ENCODE measurements at places on chromosomes 1 and 21. TPM values are rescaled to one million over a fixed set of nuclear protein-coding genes. Genes with fewer than 3 reads are reported as not detected.

The SLC25A44 gene
- 30.8 TPM for total RNA-seq

The HNRNPR gene
- 199 TPM for total RNA-seq

The TNFRSF1B gene
- total RNA-seq = 174 TPM

The PIAS3 gene
- total RNA-seq = 16.7 TPM

DNA sequence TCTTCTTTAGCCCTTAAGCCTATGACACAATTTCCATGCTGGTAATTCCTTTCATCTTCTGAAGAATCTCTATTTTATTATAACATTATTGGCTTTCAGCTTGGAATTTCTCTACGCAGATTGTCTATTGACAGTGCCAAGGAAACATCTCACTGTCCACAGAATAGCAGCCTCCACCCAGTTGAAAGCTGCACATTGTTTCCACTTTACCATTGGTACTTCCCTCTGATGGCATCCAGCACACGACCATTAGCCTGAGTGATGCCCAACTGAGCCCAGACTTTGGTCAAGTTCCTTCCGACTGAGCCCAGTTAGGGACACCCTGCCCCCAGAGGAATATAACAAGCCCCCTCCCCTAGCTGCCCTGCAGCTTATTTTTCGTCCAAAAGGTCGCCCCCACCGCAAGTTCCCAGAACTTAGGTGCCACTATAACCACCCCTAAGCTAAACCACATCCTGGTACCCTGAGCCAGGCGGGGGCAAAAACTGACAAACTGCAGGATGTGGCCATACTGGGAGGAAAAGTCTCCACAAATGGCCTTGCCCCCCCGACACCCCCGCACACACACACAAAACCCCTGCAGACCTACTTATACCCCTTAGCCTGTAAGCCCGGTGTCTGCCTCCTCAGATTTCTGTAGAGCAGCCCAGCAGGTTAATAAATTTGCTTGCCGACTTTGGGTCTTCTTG, 13.2 kb downstream of the GBP5 start:
- peak overlapping the region; percentile 14 for H3K4me3 ChIP-seq
- peaks cover 62% of the 10 kb centered on the region for H3K4me1 ChIP-seq
- peak; percentile 34 for DNase-seq
- H3K27me3 ChIP-seq = no peaks in the 10 kb centered on the region
- peak overlapping the region; percentile 29 for H3K27ac ChIP-seq
- peaks cover 33% of the 10 kb centered on the region for H3K36me3 ChIP-seq

DNA sequence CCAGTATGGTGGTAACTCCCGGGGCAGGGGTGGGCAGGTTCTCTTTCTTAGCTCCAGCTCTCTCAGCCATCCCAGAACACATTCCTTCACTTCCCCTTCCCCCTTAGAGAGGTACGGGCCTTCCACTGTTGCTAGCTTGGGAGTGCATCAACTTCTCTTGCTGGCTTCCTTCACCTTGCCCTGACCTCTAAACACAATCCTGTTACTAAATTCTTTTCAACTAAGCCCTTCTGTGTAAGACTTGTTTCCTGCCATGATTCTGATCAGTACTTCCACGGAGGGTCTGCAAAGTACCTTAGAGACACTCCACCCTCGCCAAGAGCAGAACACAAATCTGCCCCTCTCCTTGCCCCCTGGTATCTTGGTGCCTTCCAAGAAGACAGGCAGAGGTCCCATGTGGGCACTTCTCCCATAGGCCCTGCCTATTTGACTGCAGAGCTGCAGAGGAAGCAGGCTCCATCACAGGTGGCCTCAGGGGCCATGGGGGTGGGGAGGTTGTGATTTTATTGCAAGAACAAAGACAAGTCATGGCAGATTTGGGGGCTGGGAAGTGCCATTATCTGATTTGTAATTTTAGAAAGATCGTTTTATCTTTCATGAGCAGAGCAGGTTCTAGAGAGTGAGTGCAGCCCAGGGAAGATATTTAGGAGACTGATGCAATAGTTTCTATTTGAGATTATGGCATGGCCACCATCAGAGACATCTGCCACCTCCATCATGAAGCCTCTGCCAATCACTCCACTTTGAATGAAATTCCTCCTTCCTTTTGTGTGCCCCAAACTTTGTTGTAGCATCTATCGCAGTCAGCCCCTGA, 182.5 kb upstream of the JUN start:
- no peaks in the 10 kb centered on the region for H3K27me3 ChIP-seq
- H3K4me1 ChIP-seq = peaks cover 38% of the 10 kb centered on the region
- no peak for DNase-seq
- H3K27ac ChIP-seq = no peak overlapping the region
- no peaks in the 10 kb centered on the region for H3K36me3 ChIP-seq
